ENCODE measurements at places on chromosomes 3 and 15. TPM values are rescaled to one million over a fixed set of nuclear protein-coding genes. Genes with fewer than 3 reads are reported as not detected.

Gene GOLGA6L26
- not detected for total RNA-seq

Gene LPCAT4
- 13.9 TPM for total RNA-seq

Gene RPL22L1
- 64.3 TPM for total RNA-seq

Gene ARPIN
- total RNA-seq = 5.2 TPM

Gene CD200
- 0.15 TPM for total RNA-seq

Gene GDPGP1
- total RNA-seq = 3.5 TPM

Gene HRG
- not detected for total RNA-seq

Gene ALPK3
- total RNA-seq = 0.25 TPM

Gene MAN2A2
- total RNA-seq = 9.6 TPM

Gene CCR1
- 5.6 TPM for total RNA-seq

Gene IQCF6
- not detected for total RNA-seq

Gene POLQ
- total RNA-seq = 11.7 TPM

Gene GOLIM4
- total RNA-seq = 47.4 TPM

DNA sequence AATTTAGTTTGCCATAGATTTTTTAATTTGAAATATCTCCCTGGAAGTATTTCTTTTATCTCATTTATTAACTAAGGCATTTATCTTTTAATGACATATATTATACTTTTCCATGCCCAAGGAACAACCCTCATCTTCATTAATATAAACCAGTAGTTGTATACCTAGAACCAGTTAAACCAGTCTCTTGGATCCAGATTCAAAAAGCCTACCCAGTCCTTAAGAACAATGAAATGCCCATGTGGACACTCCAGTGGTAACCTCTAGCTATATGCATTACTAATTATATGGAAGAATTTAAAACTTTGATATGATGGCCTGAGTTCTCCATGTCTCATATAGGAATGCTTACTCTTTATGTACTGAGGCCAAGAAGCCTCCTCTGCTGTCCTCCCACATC lies 4.8 kb downstream of the SIDT1 start:
- DNase-seq = no peak

DNA sequence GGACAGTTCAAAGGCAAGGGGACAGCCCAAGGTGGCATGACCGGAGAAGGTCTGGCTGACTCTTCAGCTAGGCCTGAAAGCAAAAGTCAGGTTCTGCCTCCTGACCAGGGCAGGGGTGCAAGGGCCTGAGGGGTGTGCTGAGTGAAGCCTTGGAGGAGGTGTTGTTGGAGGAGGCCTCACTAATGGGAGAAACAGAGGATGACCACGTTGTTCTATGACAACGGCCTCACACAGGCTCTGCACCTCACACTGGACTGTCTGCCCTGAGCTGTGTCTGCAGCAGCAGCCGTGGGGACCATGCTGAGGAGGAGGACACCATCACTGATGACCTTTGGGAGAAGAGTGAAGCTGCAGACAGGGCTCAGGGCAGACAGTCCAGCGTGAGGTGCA lies 116.9 kb upstream of the ABHD17C start:
- DNase-seq = no peak

DNA sequence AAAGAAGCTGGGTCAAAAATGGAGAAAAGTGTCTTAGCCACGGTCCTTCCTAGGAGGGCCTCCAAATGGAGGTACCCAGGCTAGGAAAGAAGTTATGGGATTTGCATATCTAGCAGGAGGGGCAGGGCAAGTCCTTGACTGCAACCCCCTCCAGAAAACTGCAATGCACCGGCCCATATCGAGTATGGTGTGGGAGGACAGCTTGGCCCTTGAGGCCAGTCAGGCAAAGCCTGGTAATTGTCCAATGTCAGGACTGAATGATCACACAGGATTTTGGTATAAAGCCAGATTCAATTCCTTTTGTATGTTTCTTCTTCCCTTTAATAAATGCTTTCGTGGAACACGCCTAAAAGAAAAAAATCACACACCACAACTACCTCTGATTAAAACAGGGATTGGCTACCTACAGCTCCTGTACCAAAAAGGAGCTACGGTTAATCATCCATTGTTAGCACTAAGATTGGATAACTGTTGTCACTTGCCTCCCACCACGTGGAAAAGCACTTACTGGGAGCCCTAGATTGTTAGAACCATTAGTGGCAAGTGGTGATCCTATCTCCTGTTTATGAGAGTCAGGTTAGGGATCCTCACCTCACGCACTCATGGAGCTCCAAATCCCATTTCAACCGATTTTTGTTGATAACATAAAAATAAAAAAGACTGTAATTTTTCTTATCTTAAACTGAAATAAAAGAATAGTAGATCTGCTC lies 1.2 kb downstream of the ZNF770 start:
- DNase-seq = no peak

DNA sequence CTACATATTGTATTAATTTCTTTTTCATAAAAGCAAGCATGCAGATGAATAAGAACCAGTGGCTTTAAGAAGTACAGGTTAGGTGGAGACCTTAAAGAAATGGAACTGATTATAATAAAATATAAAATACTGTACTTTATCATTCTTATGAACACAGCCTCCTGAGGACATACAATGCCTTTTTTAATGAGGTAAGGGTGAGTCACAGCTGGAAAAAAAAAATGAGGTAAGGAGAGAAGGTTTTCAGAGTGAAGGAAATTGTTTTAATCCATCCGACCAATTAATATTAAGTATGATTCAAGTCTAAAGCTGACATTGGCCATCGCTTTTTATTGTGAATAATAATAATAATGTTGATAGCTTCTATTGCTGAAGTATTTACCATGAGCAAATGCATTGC lies 170.3 kb upstream of the SOX2 start:
- no peak for DNase-seq

DNA sequence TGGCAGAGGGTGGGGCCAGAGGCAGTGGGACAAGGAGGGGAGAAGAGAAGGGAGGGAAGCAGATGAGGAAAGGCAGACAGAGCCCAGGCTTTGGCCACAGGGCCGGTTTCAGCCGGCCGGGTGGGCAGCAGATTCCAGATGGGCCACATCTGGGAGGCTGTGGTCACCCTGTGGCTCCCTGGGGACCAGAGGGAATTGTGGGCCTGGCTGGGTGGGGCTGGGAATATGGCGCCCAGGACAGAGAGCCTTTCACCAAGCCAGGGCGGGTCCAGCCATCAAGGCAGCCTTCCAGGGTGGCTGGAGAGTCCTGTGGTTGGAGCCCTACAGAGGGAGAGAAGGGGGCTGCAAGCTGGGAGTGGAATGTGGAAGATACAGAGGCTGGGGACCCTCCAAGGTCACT lies 18.9 kb downstream of the PTH1R start:
- no peak for DNase-seq

DNA sequence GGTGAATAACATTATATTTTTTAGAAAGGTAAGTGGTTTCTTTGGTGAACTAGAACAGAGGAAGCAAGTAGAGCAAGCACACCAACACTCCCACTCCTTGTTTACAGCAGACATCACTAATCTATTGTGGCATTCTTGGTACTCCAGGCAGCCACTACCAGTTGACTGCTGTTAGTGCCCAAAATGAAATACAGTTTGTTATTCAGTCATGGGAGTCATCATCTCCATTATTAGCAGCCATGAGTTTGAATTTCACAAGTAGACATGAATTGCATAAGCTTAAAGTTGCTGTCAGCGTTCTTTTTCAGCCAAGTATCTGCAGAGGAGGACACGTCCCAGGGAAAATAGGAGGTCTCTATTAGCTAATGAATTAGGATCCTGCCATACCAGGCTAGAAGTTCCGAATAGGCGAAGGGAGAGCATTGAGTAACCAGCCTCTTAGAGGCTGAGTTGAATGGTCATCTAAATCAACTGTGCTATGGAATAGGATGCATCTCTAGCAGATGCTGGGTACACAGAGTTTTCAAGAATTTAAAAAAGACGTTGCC lies 252.7 kb upstream of the ICE2 start:
- no peak for DNase-seq

GRCh38 chr3:100087198-100087597 lies 27.1 kb downstream of the FILIP1L start:
- DNase-seq = peak; percentile 99

DNA sequence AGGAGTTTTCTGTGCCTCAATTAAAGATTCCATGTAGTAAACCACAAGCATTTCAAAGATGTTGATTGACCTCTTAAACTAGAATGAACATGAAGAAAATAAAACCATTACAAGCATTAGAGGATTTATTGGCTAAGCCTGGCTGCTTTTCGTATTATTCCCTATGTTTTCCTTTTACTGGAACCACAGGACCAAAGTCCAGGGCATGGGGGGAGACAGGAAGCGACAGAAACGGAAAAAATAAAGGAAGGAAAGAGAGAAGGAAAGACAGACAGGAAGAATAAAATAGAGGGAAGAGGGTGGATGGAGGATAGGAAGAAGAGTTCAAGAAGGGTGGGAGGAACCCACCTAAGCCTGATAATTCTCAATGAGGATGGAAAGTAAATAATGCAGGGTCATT lies 169.9 kb downstream of the SHQ1 start:
- DNase-seq = no peak

GRCh38 chr3:61928776-61929314 lies 367.5 kb downstream of the PTPRG start:
- DNase-seq = no peak

DNA sequence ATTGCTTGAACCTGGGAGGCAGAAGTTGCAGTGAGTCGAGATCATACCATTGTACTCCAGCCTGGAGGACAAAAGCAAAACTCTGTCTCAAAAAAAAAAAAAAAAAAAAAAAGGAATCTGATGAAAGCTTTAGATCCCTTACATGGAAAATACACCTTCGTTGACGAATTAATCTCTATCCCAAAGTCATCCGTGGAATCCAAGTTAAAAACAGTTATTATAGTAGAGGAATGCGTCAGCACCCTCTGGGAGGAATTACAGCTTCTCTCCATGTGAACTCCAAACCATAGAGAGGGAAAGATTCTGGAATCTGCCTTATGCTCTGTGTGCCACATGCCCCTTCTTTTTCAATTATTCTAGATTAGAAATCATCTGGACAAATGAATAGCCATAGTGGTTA lies 192.3 kb upstream of the C2CD4B start:
- DNase-seq = no peak

- DNase-seq = no peak
Observed at GRCh38 chr15:27648359-27648758, 450.8 kb downstream of the OCA2 start.

DNA sequence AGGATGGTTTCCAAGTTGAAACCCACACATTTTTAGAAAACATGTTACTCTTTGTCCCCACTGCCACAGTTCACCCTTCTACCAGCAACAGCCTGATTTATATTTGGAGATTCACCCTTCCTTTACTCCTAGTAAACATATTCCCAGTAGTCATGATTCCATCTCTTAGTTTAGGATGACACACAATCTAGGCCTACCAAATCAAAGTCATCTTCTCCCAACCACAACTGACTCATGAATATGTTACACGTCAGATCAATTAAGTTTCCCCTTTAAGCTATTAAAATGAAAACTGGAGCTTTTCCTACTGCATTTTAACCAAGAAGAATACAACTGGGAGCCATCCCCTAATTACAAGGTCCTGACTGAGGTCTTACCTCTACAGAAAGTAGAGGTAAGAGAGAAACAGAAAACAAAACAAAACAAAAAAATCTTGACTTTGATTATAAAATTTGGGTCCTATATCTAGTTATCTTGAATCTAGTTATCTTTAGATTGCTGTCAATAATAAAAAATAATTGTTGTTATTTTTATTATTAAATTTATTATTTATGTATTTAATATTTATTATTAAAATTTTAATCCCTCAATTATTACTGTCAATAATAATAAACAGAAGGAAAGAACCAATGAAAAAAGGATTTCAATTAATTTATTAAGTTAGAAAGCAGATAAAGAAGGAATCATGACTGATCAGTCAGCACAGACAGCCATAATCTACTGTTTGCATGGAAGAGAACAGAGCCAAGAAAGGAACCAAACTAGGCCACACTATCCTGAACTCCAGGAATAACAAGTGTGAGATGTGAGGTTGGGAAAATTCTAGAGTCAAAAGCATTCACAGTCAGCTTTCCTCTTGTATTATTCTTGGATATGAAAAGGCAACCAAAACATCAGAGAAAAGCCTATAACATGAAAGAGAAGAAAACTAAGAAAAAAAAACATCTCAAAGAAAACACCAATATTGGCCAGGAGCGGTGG lies 12.5 kb downstream of the DPH6 start:
- peak; percentile 80 for DNase-seq

DNA sequence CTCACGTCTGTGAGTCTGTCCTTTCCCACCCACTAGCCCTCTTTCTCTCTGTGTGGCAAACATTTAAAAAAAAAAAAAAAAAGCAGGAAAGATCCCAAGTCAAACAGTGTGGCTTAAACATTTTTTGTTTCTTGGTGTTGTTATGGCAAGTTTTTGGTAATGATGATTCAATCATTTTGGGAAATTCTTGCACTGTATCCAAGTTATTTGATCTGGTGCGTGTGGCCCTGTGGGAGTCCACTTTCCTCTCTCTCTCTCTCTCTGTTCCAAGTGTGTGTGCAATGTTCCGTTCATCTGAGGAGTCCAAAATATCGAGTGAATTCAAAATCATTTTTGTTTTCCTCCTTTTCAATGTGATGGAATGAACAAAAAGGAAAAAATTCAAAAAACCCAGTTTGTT lies 97.7 kb downstream of the GAP43 start:
- DNase-seq = peak; percentile 30

GRCh38 chr3:48696156-48696555 lies 10.4 kb upstream of the NCKIPSD start:
- no peak for DNase-seq

DNA sequence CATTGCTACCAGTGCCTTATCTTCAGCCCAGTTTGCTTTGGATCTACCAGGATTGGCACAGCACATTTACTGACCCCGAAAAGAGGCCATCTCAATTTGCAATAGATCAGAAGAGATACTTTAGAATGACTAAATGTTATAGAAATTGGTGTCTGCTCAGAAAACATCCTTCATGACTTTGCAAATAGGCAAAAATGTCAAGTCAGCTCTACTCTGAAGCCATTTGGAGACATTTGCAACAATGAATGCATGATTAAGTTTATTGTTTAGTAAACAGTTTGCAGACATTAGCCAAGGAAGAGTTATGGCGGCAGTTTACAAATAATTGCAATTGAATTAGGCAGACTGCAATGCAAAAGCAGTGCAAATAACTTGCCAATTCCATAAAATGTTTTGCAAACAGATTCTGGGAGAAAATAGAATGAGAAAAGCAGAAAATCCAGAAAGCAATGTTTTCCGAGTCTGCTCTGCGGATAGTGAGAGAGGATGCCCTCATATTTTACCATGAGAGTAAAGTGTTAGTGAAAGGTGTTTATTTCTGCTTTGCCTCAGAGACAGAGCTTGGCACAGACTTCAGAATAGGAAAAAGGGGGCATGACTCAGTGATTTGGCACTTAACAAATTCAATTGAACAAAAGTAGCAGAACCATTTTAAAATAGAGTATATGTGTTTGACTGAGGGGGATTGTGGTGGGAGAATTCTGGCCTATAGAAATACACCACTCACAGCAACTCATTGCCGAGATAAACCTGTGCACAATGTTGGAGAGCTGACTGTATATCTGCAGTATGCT lies 334.9 kb upstream of the NR2F2 start:
- peak; percentile 49 for DNase-seq
